GM23248 (cell line): ENCODE measurements at places on chromosomes 6 and 20. TPM values are rescaled to one million over a fixed set of nuclear protein-coding genes. Genes with fewer than 3 reads are reported as not detected.

DNA sequence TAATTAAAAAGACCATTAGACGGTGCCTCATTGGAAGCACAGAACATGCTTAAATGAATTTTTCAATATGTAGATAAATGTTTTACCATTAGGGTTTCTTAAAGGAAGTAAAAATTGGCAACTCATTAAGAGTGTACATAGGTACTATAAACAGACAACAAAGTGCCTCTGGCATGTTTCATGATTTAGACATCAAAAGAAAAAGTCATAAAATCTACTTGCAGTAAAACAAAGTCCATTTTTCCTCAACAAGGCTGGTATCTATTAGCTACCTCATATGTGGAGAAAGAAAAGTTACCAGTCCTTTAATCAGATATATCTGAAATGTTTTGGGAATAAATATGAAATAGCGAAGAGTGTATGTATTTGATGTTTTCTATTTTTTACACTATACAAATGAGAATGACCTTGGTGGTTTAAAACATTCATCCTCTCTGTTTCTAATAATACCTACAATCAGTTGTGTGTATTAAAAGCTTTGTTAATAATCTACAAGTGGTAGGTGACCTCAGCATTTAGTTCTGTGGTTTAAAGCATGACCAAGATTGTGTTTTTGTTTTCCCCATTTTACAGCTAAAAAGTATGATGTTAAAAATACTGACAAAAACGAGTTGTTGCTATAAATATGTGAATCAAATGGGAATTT is 87.5 kb downstream of the HDGFL1 start:
- no peak for DNase-seq

GRCh38 chr6:163260111-163260895 is 154.2 kb upstream of the QKI start:
- DNase-seq, result peak; percentile 15

DNA sequence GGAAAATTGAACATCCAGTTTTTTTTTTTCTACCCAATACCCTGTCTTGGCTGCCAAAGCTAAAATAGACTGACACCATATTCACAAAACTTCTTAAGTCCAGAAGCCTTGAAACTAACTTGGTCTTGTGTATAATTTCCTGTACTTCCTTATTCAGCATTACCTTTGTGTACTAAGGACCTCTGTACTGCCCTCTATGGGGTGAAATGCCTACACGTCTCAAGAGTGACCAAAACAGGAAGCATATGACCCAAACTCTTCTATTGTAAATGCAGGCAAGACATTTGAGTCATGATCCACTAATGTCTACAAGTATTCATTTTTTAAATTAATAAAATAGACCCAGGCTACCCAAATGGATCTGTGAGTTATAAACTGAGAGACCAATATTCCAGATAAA is 50.4 kb downstream of the HMGCLL1 start:
- DNase-seq, result peak; percentile 28

GRCh38 chr20:33280775-33281174 is 2.2 kb upstream of the BPIFB1 start:
- no peak for DNase-seq

- no peak for DNase-seq
Measured at GRCh38 chr6:98560418-98560817, 274.0 kb upstream of the POU3F2 start.

DNA sequence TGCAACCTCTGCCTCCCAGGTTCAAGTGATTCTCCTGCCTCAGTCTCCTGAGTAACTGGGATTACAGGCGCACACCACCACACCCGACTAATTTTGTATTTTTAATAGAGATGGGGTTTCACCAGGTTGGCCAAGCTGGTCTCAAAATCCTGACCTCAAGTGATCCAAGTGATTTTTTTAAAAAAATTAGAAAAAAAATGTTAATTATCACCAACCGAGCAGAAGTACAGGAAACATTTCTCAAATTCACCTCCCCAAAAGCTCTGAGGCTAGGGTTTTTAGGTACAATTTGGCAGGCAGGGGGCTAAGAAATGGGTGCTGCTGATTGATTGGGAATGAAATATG is 14.9 kb upstream of the SLC22A16 start:
- DNase-seq, result no peak

- DNase-seq, result no peak
Measured at GRCh38 chr6:127950566-127951145, 49.8 kb upstream of the THEMIS start.

The SSTR4 gene
- total RNA-seq, result not detected in 2 replicates

- DNase-seq, result peak; percentile 24
Measured at GRCh38 chr6:104633125-104633524, 226.6 kb downstream of the HACE1 start.

DNA sequence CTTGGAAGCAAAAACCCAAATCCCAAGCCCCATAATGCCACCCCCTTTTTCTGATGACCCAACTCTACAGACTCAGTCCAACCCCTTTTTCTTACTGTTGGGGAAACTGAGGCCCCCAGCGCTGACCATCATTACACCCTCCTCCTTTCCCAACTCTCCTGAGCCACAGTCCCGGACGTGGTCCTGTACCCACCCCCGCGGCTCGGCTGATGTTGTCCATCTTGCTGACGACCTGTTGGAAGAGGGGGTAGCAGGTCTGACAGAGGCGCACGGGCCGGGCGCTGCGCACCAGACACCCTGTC is 533 bp downstream of the OSTM1 start:
- DNase-seq, result no peak

The PPP1R16B gene
- total RNA-seq, result not detected in 2 replicates

The RAB44 gene
- total RNA-seq, result not detected in 2 replicates

DNA sequence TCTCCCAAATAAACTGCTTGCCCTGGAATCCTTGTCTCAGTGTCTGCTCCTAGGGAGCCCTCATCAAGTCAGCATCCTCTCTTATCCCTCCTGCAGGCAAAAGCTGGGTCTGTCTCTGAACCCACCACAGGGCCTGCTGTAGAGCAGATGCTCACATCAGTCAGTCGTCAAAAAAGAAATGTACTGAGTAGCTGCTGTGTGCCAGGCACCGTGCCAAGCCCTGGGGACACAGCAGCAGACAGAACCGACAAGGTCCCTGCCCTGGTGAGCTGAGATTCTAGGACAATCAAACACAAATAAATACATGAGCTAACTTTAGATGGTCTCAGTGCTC is 68.5 kb downstream of the EYA2 start:
- no peak for DNase-seq

GRCh38 chr6:128491100-128491581 is 29.3 kb downstream of the PTPRK start:
- DNase-seq, result no peak

- DNase-seq, result no peak
Measured at GRCh38 chr20:63119121-63119962, 96.6 kb downstream of the YTHDF1 start.

DNA sequence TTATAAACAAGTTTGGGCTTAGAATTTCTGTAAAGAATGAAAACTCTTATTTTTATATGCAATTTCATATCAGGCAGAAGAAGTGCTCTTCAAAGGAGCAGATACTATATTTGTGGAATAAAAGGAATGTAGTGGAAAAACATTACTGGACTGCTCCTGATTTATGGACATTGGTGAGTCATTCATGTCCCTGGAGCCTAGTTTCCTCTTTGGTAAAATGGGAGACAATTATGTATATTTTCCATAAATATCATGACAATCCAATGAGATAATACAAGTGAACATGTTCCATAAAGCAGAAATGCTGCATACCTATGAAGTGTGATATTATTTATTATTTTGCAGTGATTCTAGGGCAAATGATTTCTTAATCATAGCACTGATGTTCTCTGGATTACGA is 445.8 kb upstream of the CITED2 start:
- peak; percentile 62 for DNase-seq
